ENCODE measurements at places on chromosomes 7 and 10.

DNA sequence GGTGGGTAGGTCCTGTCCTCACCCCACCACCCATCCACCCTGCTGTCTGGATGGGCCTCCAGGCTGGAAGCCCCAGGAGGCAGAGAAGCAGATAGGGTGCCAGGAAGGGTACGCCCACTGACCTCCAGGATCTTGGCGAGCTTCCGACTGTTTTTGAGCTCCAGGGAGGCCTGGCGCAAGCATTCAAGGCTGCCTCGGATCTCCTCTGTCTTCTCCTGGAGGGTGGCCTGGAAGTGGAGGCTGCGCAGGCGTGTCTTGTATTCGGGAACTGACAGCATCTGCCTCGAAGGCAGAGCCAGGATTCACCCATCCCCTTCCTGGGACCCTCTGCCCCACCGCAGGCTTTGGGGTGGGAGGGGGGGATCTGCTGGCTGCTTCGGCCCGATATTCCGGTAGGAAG lies 48.4 kb downstream of the GRID2IP start:
- DNase-seq: no peak

GRCh38 chr7:47087866-47088265 lies 494.0 kb downstream of the TNS3 start:
- DNase-seq: no peak

GRCh38 chr7:47514818-47515217 lies 67.1 kb downstream of the TNS3 start:
- no peak for DNase-seq

DNA sequence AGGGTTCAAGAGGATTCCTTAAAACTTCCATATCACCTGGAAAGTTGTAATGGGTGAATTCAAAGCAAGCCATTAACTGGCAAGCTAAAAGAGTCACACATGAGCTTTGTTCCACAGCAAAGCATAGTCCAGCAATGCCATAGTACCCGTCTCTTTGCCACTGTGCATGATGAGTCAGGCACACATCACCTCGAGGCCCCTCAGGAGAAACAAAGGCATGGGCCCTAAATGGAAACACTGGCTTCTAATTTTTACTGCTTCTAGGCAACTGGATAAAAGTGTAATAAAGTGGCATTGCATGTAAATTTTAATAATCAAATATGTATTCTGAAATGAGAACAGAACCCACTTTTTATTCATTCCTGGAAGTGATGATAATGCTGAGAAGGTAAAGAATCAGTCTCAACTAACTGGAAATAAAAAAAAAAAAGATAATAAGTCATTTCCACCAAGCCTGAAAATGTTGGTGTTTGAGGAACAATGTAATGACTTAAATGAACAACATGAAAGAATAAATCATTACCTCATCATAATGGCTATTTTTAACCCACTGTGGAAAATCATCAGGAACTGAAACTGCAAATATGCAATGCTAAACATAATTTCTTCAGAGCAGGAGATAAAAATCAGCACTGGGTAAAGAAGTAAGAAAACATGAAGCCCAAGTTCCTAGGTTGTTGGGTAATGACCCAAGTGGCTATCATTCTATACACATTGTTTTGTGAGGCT lies 104.9 kb downstream of the CDK6 start:
- no peak for DNase-seq

DNA sequence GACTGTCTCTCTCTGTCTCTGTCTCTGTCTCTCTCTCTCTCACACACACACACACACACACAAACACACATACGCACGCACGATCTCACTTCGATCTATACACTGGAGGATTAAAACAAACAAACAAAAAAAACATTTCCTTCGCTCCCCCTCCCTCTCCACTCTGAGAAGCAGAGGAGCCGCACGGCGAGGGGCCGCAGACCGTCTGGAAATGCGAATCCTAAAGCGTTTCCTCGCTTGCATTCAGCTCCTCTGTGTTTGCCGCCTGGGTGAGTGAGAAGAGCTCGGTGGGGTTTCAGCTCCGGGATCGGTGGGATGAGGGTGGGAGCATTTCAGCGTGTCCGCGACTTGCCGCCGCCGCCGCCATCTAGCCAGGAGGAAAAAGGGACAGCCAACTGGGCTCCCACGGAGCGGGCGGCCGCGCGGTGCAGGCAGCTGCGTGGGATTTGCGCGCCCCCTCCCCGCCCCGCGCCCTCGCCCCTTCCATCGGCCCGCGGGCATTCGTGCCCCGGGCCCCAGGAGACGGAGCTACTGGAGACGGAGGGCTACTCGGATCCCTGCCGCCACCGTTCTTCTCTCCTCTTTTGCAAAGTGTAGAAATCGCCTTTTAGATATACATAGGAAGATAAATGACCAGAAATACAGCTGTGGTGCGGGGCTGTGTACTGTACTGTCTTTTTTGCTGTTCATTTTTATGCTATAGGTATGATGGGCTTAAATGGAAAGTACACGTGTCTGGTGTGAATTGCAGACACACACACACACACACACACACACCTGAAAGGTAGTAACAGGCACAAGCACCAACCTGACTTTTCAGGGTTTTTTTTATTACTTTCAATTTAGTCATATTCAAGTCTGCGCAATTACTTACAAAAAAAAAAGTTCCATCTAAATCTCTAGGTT lies 581 bp downstream of the PTPRZ1 start:
- peak; percentile 80 for DNase-seq

DNA sequence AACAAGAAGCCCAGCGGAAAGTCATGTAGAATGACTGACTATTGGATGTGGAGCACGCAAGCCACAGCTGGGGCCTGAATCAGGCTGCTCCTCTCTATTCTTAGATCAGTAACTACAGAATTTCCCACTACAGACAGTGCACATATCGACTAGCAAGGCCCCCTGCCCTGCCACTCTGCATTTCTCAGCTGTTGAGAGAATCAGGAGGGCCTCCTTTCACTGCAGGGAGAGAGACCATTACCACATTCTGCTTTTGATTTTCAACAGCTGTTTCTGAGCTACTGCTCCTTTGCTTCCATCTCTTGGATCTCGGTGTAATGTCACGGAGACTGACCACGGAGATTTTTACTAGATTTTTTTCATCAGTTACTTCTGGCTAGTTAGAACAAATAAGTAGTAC lies 73.8 kb downstream of the PON1 start:
- DNase-seq: no peak

DNA sequence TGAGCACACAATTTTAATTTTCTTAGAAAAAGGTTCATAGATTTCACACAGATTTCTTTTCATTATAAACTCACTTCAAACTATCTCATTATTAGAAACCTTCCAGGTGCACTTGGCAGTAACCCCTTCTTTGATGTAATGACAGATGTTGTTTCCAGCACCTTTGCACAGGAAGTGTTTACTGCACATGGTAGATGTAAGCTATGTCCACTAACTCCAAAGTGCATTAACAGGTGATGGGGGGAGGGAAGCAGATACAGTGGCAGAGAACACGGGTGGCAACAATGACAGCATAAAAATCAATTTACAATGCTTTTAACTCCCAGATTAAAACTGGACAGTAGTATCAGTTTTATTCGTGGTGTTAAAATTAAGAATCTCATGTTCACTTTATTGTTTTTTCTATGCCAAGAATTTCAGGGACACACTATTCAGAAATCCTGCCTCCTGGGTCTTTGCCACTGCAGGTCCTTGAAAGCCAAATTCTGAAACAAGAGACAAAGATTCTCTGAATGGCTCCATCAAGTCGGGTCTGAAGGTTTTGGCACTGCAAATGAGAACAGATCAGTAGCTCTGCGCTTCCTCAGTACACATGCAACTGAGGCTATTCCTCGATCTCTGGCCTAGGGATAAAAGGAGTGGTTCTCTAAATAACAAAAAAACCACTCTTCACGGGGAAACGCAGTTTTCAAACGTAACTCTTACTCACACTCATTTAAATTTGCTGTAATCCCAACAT lies 187.7 kb downstream of the JAZF1 start:
- no peak for DNase-seq

GRCh38 chr7:38942431-38943051 lies 33.5 kb upstream of the VPS41 start:
- DNase-seq: no peak

Measured in neural progenitor cell (in vitro differentiated cells).